ENCODE measurements at places on chromosomes 5 and 9.
A peak's percentile ranks its signal among the peaks of the same experiment; 100 is the strongest.

GRCh38 chr5:60196385-60197113 lies 303.0 kb upstream of the PDE4D start:
- DNase-seq = no peak
- no peak overlapping the region for H3K4me3 ChIP-seq
- H3K27ac ChIP-seq = no peak overlapping the region
- no peaks in the 10 kb centered on the region for H3K27me3 ChIP-seq
- H3K4me1 ChIP-seq = no peaks in the 10 kb centered on the region

GRCh38 chr9:114442022-114442421 lies 54.2 kb upstream of the AKNA start:
- DNase-seq = no peak
- H3K4me1 ChIP-seq = no peaks in the 10 kb centered on the region
- H3K27me3 ChIP-seq = no peaks in the 10 kb centered on the region
- no peak overlapping the region for H3K4me3 ChIP-seq
- no peaks in the 10 kb centered on the region for H3K36me3 ChIP-seq
- no peak overlapping the region for H3K27ac ChIP-seq

GRCh38 chr5:104541141-104541785 lies 978.7 kb upstream of the NUDT12 start:
- no peaks in the 10 kb centered on the region for H3K27me3 ChIP-seq
- H3K36me3 ChIP-seq = no peaks in the 10 kb centered on the region
- no peak for DNase-seq
- no peaks in the 10 kb centered on the region for H3K4me1 ChIP-seq

DNA sequence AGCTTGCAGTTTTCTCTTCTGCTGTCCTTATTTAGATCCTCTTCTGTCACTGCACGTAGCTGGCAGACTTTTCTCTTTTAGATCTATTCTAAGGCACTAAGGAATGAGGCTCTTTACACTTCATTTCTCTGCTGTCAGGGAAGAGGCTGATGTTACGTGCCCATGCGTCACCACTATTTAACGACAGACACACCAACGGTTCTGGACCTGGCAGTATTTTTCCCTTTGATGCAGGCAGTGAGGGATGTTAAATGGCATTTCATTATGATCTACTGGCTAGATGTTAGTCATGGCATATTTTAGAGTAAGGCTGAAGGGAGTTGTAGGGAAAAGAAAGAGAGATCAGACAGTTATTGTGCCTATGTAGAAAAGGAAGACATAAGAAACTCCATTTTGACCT lies 8.2 kb upstream of the CRHBP start:
- H3K27me3 ChIP-seq = no peaks in the 10 kb centered on the region
- H3K27ac ChIP-seq = no peak overlapping the region
- no peak for DNase-seq
- H3K36me3 ChIP-seq = peaks cover 7% of the 10 kb centered on the region
- peaks cover 16% of the 10 kb centered on the region for H3K4me1 ChIP-seq
- H3K4me3 ChIP-seq = no peak overlapping the region

DNA sequence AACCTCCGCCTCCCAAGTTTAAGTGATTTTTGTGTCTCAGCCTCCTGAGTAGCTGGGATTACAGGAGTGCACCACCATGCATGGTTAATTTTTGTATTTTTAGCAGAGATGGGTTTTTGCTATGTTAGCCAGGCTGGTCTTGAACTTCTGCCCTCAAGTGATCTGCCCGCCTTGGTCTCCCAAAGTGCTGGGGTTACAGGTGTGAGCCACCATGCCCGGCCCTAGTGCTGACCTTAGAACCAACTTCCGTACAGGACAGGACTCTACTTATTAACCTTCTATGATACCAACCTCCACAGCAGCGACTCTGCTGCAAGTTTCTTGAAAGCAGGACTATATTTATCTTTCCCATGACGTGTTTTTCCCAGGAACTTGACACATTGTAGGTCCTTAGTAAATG lies 176.9 kb downstream of the RGS3 start:
- no peaks in the 10 kb centered on the region for H3K36me3 ChIP-seq
- no peaks in the 10 kb centered on the region for H3K27me3 ChIP-seq
- H3K4me1 ChIP-seq = no peaks in the 10 kb centered on the region
- DNase-seq = no peak
- H3K27ac ChIP-seq = no peak overlapping the region

DNA sequence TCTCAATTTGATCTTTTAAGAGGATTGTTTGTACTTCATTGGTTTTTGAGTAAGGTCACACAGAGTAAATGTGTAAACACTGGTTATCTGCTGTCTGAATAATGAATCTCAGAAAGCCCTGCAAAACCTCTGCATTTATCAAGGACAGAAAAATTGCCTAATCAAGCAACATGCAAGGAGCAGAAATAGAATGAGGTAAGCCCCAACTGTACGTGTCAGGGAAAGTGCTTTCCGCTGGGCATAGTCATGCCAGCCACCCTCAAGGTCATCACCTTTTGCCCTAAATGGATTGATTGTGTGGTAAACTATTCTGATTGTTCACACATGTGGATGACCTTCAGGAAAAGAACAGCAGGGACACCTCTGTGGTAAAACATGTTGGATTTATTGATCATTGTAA lies 376.9 kb upstream of the KCNN2 start:
- H3K4me3 ChIP-seq = no peak overlapping the region
- no peaks in the 10 kb centered on the region for H3K36me3 ChIP-seq
- H3K4me1 ChIP-seq = no peaks in the 10 kb centered on the region
- H3K27me3 ChIP-seq = no peaks in the 10 kb centered on the region
- DNase-seq = no peak
- H3K27ac ChIP-seq = no peak overlapping the region

DNA sequence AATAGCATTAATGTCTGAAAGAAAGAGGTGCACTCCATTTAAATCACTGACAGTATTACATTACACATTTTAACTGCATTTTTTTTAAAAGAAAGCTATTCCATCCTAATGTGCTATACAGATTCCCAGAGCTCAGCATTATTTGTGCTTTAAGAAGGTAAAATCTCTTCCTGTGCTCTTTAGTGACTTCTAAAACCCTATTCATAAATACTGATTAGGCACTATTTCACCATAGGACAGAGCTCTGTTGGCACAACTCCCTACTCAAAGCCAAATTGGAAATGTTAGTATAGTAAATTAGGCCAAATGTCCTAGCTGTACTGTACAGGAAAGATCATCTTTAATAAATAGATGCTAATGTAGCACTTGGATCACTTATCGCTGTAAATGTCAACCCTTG lies 262.5 kb downstream of the TUSC1 start:
- no peak for DNase-seq
- H3K4me1 ChIP-seq = peaks cover 14% of the 10 kb centered on the region
- no peaks in the 10 kb centered on the region for H3K27me3 ChIP-seq
- H3K27ac ChIP-seq = no peak overlapping the region
- H3K36me3 ChIP-seq = no peaks in the 10 kb centered on the region

DNA sequence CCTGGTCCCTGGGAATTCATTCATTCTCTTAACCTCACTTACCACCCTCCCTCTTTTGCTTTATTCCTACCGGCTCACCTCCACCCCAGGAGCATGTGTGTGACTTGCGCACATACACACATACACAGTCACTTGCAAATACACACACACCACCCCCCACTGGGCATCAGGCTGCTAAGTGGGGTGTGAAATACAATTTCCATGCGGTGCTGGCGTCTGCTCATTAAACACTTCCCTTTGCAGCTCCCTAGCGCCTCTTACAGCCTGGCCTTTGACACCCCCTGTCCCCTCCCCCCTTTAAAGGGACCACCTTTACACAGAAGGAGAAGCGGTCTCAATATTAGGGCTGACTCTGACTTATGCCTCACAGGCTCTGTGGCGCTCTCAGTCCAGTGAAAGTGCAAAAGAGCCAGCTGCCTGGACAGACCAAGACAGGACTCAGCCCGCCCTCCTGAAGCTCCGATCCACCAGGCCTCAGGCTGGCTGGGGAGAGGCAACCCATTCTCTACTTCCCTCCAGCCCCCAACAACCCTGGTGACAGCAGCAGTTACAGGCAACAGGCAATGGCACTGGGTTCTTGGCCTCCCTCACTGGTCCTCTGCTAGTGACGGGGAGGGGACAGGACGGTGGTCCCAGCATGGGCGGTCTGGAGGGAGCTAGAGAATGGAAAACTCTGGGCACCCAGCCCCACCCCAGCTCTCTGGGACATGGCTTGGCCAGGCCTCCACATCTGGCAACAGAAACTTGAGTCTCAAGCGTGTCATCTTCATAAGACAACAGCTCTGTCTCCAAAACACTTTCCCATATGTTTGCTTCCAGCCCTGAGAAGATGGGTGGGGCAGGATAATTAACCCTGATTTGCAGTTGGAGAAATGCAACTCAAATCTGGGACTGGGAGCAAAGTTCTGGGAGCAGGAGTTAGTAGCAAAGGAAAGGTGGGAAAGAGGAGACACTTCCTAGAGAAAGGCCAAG lies 12.0 kb downstream of the ENHO start:
- no peak for DNase-seq
- no peak overlapping the region for H3K27ac ChIP-seq

DNA sequence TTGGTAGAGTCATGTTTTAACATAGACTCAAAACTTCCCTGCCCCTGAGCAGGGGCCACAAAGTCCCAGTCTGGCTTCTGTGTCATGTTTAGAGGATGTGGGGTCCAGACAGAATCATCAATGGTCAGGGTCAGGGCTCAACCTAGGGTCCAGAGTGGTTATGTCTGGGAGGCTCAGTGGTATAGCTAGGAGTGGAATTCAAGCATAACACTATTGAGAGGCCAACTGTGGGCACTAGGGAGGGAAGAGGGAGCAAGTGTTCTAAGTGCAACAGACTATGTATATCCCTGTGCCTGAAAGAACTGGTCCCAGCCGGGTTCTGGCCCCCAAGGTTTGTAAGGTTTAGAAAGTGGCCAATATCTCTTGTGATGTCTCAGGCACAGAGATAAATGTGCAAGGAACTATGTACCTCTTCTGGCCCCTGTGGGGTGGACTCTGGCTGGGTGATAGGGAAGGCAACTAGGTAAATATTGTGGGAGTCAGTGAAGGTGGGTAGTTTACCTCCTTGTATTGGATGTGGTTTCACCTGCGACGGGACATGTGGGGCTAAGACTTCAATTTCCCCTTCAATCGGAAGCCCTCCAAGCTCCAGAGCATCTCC lies 14.0 kb downstream of the MYORG start:
- H3K27ac ChIP-seq = no peak overlapping the region
- no peak for DNase-seq
- H3K27me3 ChIP-seq = no peaks in the 10 kb centered on the region

DNA sequence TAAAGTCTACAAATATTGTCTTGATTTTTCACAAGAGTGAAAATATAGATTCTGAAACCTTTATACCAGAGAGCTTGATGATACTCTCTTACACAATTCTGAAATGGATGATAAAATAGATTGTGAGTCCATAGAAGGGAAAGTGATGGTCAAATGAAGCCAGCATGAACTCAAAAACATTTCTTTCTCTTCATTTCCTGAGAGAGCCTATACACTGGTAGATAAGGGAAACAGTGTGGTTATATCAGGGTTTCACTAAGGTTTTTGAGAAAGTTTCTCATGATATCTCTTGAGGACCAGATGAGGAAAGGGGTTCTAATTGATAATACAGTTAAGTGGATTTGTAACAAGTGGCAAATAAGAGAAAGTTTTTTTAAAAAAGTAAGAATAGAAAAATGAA lies 254.1 kb downstream of the PJA2 start:
- DNase-seq = no peak
- no peak overlapping the region for H3K4me3 ChIP-seq
- H3K27me3 ChIP-seq = no peaks in the 10 kb centered on the region
- H3K4me1 ChIP-seq = no peaks in the 10 kb centered on the region

DNA sequence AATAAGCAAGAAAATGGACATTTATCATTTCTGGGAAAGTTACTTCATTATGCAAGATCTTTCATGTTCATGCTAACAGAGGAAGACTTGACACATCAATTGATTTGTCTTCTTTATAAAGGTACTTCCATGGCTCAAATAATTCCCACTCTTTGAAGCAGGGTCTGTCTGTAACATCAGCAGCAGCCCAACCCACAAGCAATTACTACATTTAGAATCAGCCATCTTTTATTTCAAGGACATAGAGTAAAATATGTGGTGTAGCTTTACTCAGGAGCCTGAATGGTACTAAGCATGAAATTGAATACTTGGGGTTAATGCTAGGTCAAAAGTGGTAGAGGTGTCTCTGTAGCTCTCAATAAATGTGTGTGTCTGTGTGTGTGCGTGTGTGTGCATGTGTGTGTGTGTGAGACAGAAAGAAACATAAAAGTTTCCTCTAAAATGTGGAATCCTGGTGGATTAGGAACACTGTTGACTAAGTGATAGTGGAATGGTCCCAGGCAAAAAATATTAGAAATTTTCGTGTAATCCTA lies 581.1 kb downstream of the CAAP1 start:
- no peak overlapping the region for H3K4me3 ChIP-seq
- no peaks in the 10 kb centered on the region for H3K4me1 ChIP-seq
- no peaks in the 10 kb centered on the region for H3K27me3 ChIP-seq
- no peak for DNase-seq

GRCh38 chr5:68463606-68464005 lies 248.1 kb downstream of the PIK3R1 start:
- no peak for DNase-seq
- H3K36me3 ChIP-seq = no peaks in the 10 kb centered on the region
- no peaks in the 10 kb centered on the region for H3K27me3 ChIP-seq
- H3K27ac ChIP-seq = no peak overlapping the region

DNA sequence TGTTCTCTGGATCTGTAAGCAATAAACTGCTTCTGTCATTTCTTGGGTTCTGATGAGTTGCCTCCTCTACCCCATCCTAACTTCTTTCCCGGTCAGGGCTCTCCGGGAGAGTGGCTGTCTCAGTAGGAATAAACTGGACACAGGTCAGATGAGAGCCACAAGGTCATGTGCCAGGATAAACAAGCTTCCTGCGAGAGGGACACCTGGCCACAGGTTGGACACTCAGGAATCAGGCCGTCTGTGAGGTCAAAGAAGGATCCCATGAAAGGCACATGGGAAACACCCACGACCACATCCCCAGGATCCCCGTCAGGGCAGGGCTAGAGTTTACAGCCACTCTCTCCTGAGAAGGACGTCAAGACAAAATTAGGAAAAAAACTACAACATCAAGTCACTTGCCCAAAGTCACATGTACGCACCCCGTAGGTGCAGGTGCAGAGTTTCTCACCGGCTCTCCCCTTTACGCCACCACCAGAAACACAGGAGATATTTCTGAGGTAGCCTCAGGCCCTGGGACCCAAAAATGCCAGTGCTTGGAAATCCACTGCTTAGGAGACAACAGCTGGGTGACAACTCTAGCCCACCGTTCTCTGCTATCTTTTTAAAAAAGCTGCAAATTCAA lies 28.7 kb downstream of the CCT5 start:
- no peaks in the 10 kb centered on the region for H3K36me3 ChIP-seq
- peaks cover 5% of the 10 kb centered on the region for H3K27me3 ChIP-seq
- H3K4me3 ChIP-seq = no peak overlapping the region
- H3K4me1 ChIP-seq = peaks cover 19% of the 10 kb centered on the region
- peak overlapping the region; percentile 10 for H3K27ac ChIP-seq

DNA sequence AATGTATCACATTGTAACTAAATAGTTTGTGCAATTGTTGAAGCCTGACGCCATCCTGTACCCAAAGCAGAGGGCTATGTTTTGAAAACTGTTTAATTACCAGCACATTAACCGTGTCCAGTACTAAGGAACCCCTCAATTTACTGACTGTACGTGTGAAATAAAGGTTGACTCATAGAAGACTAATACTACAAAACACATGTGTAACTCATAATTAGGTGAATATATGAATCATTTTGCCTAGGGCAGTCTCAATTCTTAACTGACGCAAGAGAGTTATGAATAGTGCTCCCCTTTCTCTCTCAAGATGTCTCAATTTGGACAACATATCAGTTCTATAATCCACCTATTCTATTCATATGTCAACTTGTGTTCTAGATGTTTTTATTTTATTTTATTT lies 558.4 kb downstream of the PRDM9 start:
- no peaks in the 10 kb centered on the region for H3K36me3 ChIP-seq
- H3K4me3 ChIP-seq = no peak overlapping the region
- no peaks in the 10 kb centered on the region for H3K27me3 ChIP-seq
- DNase-seq = no peak

All from glutamatergic neuron (in vitro differentiated cells).